CD4-positive, alpha-beta T cell treated with Interleukin-1 beta for 1 hour (primary cell): ENCODE measurements at places on chromosomes 6 and 20.
A peak's percentile ranks its signal among the peaks of the same experiment; 100 is the strongest.

GRCh38 chr20:49009899-49010631 is 36.0 kb upstream of the CSE1L start:
- no peak for DNase-seq

GRCh38 chr20:23203310-23203709 is 117.2 kb upstream of the CD93 start:
- DNase-seq = no peak

- no peak for DNase-seq
Observed at GRCh38 chr6:47200536-47201334, 109.0 kb downstream of the TNFRSF21 start.

DNA sequence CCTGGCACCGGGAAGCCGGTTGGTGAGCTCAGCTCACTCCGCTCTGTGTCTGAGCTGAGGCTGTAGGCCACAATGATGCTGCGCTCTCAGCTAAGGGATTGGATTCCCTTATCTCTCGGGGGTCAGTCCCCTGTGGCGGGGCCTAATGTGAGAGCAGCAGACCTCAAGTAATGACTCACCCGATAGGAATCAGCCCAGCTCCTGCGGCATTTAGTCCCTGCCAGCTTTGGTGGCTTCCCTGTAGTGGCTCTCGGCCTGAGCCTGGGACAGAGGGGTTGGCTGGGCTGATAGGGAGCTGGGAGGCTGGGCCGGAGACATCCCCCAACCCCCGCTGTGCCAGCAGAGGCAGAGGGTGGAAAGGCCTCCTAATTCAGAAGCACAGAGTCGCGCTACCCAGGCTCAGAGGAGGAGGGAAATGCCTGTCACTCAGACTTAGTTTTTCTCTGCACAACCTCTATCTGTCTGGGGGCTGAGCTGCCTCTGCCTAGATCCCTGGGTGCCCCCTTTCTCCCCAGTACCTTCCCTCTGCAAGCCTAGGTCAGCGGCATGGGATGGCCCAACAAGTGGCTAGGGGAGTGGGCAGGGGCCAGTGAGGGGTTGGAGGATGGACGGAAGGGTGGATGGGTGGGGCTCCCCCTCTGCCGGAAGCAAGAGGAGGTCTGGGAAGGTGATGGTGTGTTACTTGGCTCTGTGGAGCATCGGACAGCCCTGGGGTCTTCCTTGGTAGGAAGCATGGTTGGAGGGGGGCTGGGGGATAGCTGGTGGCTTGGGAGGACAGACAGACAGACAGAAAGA is 92.2 kb downstream of the CDH22 start:
- DNase-seq = no peak

GRCh38 chr20:18754653-18755045 is 58.9 kb upstream of the SCP2D1 start:
- DNase-seq = no peak

GRCh38 chr20:36101192-36101591 is 53.3 kb upstream of the EPB41L1 start:
- DNase-seq = no peak

GRCh38 chr6:7631466-7631865 is 41.5 kb downstream of the SNRNP48 start:
- no peak for DNase-seq

- no peak for DNase-seq
Observed at GRCh38 chr20:32977281-32978008, 26.8 kb downstream of the SUN5 start.

GRCh38 chr20:59738851-59739250 is 134.5 kb downstream of the PHACTR3 start:
- DNase-seq = no peak

GRCh38 chr6:113632220-113632864 is 224.8 kb upstream of the MARCKS start:
- DNase-seq = peak; percentile 68

- DNase-seq = no peak
Observed at GRCh38 chr6:16180696-16181438, 52.0 kb downstream of the MYLIP start.

DNA sequence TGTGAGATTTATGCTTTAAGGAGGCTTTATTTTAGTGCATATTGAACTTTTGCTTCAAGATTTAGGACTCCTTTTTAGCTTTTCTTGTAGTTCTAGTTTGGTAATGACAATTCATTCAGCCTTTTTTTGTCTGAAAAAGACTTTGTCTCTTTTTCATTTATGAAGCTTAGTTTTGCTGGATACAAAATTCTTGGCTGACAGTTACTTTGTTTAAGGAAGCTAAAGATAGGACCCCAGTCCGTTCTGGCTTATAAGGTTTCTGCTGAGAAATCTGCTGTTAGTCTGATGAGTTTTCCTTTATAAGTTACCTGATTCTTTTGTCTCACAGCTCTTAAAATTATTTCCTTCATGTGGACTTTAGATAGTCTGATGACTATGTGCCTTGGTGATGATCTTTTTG is 142.8 kb upstream of the B3GAT2 start:
- DNase-seq = no peak

DNA sequence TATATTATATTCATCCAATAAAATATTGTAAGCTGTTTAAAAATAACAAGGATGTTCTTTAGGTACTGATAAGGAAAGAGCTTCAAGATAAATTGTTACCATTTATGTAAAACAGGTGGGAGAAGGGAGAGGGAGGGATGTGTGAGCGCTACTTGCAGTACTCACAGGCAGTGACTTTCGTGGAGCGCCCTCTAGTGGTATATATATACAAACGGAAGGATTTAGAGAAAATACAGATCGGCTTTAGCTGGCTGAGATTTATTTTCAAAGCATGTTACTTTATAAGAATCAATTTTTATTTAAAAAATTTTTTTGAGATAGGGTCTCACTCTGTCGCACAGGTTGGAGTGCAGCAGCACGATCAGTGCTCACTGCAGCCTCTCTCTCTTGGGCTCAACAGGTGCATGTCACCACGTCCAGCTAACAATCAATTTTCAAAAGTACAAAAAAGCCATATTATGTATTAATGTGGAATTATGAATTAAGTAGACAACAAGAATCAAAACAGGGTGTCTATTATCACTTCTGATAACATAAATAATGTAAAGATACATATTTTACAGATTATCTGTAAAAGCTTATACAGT is 3.3 kb upstream of the MOG start:
- DNase-seq = peak; percentile 74

GRCh38 chr20:45950330-45950646 is 15.8 kb downstream of the PCIF1 start:
- no peak for DNase-seq

- peak; percentile 81 for DNase-seq
Observed at GRCh38 chr6:28258877-28259777, at the start of gene NKAPL. Gene NKAPL, plus strand, starts transcription at chr6:28259297. Its CDS starts 75 bp downstream, at chr6:28259372.

GRCh38 chr6:169326067-169326799 is 72.6 kb upstream of the THBS2 start:
- DNase-seq = no peak

GRCh38 chr20:5662769-5663168 is 87.4 kb upstream of the SHLD1 start:
- no peak for DNase-seq

DNA sequence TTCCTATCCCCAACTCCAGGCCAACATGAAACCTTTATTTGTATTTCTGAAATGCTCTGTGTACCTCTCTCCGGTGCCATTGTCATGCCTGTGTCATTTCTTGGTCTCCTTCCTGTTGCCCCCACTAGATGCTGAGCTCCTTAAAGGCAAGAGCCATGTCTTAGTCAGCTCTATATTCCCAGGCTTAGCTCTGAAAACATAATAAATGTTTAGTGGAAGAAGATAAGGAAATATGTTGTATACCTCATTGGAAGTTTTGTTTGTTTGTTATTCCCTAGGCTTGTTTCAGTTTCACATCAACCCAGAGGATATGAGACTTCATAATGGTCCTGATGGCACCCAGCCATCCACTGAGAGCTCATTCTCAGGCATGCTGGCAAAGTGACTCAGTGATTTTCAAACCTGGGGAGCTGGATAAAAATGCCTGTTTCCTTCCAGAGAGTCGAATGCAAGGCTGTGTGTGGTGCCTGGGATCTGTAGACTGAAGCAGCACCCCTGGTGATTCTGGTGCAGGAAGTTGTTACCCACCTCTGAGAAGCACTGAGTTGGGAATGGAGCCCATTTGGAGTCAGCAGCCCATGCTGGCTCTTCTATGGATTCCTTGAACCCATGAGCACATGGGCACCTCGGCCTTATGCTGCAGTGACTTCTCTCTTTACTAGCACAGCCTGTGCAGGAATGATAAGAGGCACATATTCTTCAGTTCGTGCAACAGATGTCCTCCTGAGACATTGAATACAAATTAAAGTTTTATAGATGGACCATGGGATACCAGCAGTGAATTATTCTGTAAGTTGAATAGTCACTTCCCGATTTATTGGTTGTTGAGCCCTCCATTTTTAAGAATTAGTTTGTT is 205.2 kb downstream of the FARS2 start:
- DNase-seq = no peak

DNA sequence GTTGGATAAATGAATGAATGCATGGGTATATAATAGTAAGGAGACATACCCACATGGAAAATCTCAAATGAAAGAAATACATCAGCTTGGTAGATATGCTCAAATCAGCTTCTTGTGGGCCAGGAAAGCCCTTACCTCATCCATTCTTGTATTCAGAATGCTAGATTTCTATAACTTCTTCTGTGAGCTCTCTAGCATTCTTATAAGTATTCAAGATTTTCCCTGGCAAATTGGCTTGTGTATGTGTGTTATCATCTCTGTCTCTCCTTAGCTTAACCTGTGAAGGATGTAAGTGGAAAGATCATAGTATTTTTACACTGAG is 100.8 kb downstream of the OR2B2 start:
- no peak for DNase-seq

- no peak for DNase-seq
Observed at GRCh38 chr6:112033791-112034615, 19.9 kb upstream of the CCN6 start.

DNA sequence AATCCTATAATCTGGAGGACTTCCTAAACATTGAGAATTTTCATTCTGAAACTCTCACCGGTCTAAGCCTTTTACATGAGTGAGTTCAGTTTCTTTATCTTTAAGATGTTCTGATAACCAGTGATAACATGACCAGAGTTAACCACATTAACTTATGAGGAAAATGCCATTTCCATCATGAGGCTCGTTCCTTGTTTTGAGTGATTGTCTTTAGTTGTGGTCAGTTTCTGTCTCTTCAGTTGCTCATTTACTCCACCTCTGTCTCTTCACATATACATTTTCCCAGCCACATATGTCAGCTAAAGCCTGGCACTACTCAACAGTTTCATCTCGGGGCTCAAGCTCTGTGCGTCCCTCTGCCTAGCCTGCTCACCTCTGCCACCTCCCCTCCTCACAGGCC is 70.4 kb downstream of the JAG1 start:
- DNase-seq = no peak

- no peak for DNase-seq
Observed at GRCh38 chr6:7147051-7147671, 39.4 kb downstream of the RREB1 start.

- no peak for DNase-seq
Observed at GRCh38 chr6:87822011-87822410, 120.0 kb upstream of the AKIRIN2 start.

DNA sequence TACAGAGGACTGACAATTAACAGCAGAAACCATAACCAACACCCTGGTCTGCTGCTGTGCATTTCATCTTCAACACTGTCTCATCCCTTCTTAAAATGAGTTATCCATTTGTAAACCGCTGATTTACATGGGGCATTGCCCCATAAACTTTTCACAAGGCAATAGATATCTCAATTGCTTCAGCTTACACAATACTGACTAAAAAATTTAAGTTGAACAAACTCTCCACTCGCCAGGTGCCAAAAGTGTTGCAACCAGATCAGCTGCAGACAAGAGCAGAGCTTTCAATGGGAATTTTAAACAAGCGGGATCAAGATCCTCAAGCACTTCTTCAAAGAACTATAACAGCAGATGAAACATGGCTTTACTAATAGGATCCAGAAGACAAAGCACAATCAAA is 183.0 kb downstream of the TASP1 start:
- DNase-seq = no peak

GRCh38 chr6:6890400-6890858 is 217.3 kb upstream of the RREB1 start:
- no peak for DNase-seq

GRCh38 chr6:125524356-125524755 is 222.6 kb upstream of the HDDC2 start:
- no peak for DNase-seq

GRCh38 chr6:32058511-32058963 is 20.3 kb downstream of the CYP21A2 start:
- DNase-seq = no peak

DNA sequence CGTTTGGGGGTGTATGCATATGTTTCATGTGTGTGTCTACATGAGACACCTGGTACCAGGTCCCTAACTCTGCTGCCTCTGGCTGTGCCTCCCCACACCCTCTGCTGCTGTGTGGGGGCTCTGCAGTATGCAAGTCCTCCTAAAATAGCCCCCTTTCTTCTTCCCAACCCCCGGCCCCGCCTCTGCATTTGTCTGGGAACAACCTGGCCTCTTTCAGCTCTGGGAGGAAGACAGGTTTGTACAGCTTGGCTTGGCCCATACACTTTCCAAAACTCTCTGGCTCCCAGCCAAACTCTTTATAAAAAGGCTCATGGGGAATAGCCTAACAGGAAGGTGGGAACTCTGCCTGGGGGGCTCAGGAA is 27.1 kb upstream of the EMILIN3 start:
- DNase-seq = no peak

GRCh38 chr6:62999796-63000195 is 211.5 kb upstream of the FKBP1C start:
- DNase-seq = no peak

DNA sequence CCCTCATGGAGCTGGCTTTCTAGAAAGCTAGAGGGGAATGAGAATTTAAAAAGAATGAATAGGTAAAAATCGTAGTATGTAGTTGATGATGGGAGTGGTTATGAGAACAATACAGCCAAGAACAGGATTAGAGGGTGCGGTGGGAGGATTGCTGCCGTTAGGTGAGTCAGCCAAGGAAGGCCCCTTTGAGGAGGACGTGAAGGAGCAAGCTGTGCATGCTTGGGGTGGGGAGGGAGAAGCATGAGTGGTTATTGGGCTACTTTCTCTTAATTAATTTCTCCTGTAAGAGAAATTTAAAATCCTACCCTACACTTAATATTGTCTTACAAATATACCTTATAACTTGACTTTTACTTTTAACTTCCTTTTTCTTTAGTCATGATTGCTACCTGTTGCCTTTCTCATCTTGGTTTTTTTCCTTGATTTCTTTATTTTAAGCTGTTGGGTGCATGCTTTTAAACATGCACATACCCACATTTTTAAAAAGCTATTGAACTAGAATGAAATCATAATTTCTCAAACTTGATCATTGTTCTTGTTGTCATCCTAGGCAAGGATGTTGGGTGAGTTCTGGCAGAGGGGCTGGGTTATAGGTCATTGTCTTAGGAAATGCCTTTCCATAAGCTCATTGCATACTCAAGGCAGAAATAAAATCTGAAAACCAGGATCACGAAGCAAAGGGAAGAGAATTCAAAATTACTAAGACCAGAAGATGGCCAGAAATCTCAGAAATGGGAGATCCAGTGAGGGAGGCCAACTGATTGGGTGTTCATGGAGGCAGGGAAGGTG is 114.5 kb downstream of the TCP11 start:
- DNase-seq = no peak

GRCh38 chr20:62357187-62357667 is 9.9 kb downstream of the LAMA5 start:
- DNase-seq = no peak

- DNase-seq = no peak
Observed at GRCh38 chr6:16619777-16620176, 141.5 kb downstream of the ATXN1 start.
